ENCODE measurements at places on chromosomes 16 and 17. TPM values are rescaled to one million over a fixed set of nuclear protein-coding genes. Genes with fewer than 3 reads are reported as not detected.

Gene HBQ1
- 7.8 TPM for total RNA-seq

Gene DNAH2
- total RNA-seq, result 2.5 TPM

Gene WNT9B
- 1.2 TPM for total RNA-seq

Gene MYH13
- not detected for total RNA-seq

Gene PLXDC1
- 18.0 TPM for total RNA-seq

Gene CHMP1A
- 85.6 TPM for total RNA-seq

Gene CCDC92B
- 2.5 TPM for total RNA-seq

Gene LDAF1
- 38.8 TPM for total RNA-seq

Gene CHST4
- 0.46 TPM for total RNA-seq

Gene CDH11
- total RNA-seq, result 215 TPM

Gene FSCN2
- 1.4 TPM for total RNA-seq

Gene DCXR
- total RNA-seq, result 33.7 TPM

Gene SULT1A1
- total RNA-seq, result 11.1 TPM

Gene FAM171A2
- 51.4 TPM for total RNA-seq

Gene ST6GALNAC2
- total RNA-seq, result 2.1 TPM

Gene MYH3
- 1.4 TPM for total RNA-seq
